ENCODE measurements at places on chromosomes 5 and 9.

GRCh38 chr5:127804886-127805426, 101.8 kb downstream of the CCDC192 start:
- no peak for DNase-seq

DNA sequence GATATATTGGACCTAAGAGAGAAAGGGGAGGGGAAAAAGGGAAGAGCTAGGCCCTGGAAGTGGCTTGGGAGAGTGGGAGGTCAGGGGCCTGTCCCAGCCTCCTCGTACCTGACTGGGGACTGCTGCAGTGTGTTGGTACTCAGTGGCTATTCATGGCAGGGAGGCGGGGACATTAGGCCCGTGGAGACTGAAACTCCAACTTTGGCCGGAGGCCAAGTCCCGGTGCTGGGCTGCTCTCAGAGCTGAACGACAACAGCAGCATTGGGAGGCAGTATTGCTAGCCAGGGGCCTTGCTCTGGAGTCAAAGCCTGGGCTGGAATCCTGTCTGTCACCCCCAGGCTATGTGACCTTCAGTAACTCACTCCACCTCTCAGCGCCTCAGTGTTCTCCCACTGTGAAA, 37.8 kb downstream of the NEURL1B start:
- no peak for DNase-seq

GRCh38 chr9:128143525-128144238, 5.6 kb upstream of the LCN2 start:
- DNase-seq: no peak

DNA sequence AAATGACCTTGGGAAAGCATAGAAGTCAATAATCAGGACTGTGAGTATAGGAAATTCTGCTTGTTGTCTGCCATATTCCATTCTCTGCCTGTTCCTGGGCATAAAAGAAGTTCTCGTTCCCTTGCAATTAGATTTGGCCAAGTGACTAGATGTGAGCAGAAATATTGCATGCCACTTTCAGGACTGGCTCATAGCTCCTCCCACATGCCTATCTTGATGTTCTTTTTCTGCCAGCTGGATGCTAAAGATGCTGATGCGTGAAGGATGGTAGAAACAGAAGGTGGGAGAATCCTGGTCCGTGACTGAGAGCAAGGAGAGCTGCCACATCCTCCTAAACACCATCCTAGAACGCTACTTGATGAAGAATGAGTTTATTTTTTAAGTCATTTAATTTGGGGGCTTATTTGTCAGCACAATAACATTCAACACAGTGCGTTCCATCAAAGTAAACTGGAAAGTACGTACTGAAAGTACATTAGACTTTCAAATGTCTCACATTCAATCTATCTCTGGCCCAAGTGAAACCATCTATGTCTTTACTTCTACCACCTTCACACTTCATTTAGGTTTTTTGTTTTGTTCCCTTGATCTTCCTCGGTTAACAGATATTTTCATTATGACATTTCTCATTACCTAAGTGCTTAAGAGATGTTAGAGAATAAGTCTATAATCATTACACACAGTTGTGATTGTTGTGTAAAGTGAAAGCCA, 648.5 kb downstream of the RAB3C start:
- DNase-seq: no peak

DNA sequence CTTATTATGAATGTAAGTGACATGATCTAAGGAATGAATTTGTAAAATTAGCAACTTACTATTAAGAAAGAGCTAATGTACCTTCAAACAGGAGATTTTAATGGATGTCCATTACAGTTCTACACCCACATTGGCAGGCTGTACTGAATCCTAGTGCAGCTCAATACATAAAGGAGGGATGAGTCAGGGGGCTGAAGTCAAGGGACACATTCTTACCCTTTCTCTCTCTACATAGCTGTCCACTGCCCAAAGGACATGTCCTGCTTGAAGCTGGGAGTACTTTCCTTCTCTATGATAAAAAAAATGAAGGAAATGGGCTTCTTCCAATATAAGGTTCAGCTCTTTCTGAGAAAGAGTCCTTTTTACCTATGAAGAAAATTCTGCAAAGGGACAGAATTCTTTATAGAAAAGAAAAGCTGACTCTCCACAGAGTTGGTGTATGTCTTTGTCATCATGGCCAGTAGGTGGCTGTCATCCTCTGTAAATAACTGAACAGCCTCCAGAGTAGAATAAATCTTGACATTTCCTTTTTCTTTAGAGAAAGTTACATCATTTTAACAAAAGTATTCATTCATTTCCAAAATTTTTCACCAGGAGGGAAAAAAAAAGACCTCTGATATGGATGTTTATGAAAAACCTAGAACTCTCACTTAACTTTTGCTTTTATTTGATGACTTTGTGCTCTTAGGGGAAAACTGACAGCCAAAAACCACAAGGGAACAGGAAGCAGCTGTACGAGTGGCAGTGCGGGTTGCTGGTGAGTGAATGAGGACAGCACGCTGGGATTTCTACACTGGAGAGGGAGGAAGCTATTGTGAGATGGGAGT, 13.1 kb upstream of the IFNA14 start:
- no peak for DNase-seq

- no peak for DNase-seq
Measured at GRCh38 chr5:109350537-109351270, 59.1 kb downstream of the PJA2 start.

- no peak for DNase-seq
Measured at GRCh38 chr9:93536874-93537273, 39.5 kb upstream of the PHF2 start.

GRCh38 chr9:99050924-99051323, 54.0 kb upstream of the TGFBR1 start:
- DNase-seq: no peak

DNA sequence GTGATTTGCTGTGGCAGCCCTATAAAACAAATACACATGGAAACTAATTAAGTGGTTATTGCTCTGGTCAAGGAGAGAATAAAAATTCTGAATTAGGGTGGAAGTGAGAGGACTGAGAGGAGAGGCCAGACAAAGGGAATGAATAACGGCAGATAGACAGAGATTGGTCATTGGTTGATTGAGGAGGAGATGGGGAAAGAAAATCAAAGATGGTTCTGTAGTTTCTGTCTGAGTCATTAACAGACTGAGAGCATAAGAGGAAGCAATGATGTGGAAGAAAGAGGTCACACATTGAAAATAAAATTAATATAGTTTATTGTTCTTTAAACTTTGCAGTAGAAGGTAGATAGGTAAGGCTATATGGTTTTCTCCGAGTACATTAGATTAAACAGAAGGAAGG, 469.8 kb downstream of the ACTL7B start:
- no peak for DNase-seq

DNA sequence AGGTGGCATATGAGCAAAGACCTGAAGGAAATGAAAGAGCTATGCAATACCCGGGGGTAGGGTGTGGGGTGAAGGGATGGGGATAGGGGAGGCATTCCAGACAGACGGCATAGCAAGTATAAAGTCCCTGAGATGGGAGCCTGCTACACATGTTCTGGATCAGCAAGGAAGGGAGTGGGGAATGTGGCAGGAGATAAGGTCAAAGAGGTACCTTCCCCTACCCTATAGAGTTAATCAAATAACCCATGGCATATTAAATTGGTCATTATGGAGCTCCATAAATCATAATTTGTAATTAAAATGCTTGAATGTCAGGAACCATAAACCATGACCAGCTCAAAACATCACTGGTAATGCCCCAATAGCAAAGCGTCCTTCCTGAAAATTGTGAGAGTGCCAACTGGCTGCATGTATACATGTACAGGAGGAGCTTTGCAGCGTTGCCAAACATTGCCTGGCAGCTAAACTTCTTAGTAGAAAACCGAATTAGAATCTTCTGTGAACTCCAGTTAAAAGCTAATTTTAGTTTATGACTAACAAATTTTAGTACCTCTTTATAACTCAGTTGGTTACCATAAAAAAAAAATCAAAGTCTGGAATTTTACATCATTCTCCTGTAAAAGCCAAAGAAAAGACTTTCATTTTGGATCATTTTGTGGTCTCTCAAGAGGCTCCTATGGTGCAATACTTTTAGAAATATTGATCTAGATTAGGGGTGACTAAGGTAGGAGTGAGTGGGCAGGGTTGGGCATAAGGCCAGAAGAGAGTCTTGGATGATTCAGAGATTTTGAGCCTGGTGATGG, 4.7 kb downstream of the DNAI1 start:
- DNase-seq: peak; percentile 54

DNA sequence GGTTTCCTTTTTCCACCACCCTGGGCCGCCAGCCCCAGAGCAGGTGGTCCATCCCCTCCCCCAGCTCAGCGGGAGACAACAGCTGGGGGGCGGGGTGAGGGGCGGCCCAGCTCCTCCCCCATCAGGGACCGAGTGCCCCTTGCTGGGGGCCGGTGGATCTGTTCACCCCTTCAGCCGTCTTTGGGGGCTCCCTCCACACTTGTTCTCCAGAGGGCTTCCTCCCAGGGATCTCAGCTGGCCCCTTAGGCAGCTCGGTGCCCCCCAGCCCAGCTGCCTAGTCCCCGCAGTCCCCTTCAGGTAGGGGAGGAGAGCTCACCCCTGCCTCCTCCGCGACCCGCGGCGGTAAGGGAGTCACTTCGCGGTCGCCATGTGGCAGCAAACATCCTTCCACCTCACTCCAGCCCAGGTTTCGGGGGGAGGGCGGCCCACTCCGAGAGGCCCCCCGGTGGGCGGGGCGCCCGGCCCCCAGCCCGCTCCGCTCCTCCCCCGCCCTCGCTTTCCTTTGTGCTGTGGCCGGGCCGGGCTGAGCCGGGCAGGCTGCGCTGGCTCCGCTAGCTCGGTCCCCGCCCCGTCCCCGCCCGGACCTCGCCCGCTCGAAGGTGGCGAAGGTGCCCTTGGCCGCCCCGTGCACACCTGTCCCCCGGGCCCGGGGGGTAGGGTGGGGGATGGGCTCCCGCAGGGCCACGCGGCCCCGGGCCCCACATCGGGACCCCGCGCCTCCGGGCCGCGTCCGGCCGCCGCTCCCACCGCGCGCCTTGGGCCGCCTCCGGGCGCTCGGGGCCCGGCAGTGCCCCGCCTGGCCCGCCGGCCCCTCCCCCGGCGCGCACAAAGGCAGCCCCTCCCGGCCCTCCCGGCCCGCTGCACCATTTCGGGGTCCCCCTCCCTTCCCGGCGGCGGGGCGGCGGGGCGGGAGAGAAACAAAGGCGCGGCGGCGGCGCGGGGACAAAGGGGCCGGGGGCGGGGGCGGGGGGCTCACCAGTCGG, 683 bp downstream of the DBN1 start:
- DNase-seq: no peak

DNA sequence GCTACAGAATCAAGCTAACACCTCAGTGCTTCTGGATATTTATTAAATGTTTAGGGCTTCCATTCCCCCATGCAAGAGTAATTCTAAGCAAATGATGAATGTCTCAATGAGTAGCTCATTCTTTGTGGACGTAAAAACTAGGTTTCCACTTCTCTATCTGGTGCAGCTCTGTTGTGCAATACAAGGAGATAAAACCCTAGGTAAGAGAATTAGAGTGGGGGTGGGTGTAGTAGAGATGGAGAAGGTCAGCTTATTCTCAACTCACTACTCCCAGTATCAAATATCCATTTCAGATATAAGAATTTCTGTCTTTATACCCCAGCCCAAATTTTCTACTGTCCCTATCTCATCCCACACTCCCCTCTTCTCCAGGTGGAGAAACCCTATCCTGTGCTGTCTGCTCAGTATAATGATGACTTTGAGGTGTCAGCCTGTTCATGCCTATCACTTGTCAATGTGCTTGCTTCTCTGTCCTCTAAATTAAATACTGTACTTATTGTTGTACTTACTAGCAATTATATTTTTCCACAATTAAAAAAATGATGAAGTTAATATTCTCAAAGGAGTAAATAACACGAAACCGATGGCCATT, 4.3 kb upstream of the FYB1 start:
- DNase-seq: no peak

DNA sequence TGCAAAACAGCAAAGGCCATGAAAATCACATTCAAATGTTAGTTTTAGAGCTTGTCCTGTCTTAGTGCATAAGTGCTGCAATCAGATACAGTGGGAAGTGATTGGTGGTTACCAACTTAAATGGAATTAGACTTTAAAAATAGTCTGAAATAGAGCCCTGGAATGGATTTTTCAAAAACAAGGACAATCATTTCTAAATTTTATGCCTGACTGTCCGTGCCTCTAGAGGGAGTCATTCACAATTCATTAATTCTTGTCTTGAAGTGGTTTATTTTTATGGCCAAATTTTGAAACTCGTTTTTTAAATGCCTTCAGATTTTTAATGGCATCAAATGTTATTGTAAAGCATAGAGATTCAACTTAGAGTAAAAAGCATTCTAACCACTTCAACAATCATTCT, 561.8 kb upstream of the DAB2 start:
- DNase-seq: no peak

DNA sequence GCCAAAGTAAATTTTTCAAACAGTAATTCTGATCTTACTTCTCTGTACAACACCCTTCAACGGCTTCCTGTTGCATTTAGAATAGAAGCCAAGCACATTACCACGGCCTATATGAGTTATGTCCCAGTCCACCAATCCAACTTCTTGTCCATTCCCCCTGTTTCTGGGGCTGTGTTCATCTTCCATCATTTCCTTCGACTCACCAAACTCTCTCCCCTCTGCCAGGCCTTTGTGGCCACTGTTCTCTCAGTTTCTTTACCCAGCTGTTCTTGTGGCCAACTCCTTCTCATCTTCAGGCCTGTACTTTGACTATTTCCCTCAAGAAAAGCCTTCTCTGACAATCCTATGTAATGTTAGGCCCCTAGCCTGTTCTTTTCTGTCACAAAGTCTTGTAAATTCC, 259.4 kb upstream of the EFNA5 start:
- DNase-seq: no peak

Data from fibroblast of skin of left biceps (primary cell).